Urothelium cell line (cell line): ENCODE measurements at places on chromosomes 1 and 21.

DNA sequence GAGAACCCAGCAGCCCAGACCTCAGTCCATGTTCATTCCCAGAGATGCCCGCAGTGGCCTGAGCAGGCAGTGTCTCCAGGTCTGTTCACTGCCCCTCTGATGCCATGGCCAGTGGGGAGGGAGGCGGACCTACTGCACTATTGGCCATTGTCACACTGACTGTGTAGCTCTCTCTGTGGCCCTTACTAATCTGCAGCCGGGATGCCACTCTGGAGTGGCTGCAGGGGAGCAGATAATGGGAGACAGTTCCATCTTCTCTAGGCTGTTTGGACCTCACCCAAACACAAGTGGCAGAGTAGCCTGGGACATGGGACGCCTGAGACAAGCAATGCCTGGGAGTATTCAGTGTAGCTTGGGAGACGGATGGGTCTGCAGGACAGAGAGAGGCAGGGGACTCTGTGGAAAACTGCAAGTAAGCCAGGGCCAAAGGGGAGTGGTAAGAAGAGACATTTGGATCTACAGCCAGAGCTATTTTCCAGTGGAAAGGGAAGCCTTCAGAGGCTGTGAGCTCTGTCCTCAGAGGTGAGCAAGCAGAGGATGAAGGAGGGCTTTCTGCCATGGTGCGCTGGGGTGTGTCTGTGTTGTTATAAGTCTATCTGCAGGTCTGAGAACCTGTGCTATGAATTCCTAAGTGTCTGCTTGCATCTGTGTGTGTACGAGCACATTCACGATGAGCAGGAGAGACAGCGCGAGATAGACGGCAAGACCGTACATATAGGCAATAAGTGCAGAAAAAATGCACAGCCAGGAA is 26.7 kb downstream of the DMBX1 start:
- DNase-seq, result no peak

DNA sequence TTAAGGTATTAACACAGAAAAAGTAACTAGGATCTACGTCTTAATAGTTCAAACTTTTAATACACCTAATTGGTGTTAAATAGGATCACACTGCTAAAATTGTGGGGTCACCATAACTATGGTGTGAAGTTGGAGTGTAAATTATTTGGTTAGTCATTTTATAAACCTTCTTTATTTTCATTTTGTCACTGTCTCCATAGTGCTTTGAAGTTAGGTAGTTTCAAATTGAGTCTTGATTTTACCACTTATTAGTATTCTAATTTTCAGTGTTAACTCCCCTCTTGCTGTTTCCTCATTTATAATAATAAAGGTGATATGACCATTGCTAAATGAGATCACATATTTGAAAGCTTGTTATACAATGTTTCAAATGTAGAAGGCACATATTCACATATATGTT is 738.1 kb upstream of the CHRM3 start:
- DNase-seq, result no peak

DNA sequence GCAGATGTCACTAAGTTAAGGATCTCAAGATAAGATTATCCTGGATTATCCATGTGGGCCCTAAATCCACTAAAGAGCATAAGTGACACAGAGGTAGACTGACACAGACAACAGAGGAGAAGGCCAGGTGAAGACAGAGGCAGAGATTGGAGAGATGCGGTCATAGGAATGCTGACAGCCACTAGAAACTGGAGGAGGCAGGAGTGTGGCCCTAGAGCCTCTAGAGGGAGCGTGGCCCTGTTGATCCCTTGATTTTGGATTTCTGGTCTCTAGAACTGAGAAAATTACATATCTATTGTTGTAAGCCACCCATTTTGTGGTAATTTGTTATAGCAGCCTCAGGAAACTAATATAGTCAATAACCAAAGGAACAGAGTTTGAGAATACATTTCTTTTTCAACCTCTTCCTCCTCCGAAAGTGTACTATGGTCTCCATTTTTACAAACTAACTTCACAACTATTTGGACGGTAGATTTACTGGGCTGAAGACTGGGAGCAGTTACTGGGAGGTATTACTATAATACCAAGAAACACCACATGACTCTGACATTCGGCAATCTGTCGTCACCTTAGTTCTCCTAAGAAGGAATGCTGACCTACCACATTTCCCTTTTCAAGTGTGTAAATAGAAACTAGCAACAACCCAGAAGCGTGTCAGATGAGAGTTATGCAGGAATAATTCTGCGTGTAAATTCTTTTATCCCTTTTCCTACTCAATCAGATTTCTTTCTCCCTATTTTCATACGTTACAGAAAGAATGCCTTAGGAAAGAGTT is 116.0 kb upstream of the ZNHIT6 start:
- no peak for DNase-seq

DNA sequence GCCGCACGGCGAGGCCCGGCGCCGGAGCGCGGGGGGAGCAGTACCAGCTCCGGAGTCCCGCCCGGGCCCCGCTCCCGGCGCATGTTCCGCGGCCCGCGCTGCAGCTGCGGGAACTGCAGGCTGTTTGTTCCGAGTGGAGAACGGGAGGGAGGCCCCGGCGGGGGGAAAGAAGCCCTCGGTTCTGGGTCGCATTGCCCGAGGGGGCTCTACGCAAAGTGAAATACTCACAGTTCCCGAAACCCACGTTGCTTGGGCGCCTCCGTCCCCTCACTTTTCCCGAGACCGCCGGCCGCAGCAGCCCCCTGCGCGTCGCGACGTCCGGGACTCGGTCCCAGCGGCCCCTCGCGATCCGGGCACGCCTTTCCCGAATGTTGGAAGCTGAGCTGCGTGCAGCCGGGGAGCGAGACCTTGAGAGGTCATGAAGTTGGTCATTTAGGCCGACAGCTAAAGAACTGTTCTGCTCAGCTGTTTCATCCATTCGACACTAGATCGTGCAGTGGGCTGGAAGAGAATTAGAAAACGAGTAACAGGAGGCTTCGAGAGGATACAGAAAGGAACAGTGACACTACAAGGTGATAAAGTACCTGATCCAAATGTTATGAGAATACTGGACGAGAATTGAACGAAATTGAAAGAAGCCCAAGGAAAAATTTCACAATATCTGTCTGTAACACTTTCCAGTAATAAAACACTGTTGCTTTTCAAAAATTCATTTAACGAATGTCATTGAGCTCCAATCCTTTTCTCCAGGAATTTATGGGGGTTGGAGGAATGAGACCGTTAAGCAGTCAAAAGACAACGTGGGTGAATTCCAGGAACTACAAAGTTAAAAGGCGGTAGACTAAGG is 657 bp upstream of the LIN9 start:
- DNase-seq, result no peak

- no peak for DNase-seq
Measured at GRCh38 chr21:40176724-40177123, 309.5 kb downstream of the PCP4 start.

DNA sequence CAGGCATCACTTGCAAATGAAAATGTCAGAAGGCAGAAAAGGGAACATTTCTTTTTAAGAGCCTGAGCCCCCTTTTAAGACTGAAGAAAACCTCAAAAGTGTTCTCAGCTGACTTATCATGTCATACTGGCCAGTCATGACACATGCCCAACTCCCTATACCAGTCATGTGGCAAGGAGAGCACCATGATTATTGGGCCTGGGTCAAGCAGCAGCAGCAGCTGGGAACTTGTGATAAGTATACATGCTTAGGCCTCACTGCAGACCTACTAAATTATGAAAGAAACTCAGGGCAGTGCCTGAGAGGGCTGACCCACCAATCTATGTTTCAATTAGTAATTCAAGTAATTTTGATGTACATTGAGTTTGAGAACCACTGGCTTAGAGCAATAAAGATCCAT is 8.6 kb downstream of the RO60 start:
- no peak for DNase-seq
